ENCODE measurements at places on chromosomes 11 and 22.

DNA sequence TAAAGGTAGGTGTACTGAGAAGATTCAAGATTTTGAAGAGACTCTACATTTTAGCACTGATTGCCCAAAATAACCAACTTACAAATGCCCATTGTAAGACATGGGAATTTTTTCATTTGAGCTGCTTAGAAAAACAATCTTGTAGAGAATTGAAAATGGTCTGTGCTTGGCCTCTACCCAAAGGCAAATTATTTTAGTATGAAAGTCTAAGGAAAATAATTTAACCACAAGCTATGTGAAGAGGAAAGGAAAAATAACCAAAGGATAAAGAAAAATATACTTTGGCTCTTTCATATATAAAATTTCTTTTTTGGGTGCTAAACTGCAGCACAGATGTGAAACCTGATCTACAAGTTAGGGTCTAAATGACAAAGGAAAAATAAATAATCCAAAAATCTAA is 54.9 kb downstream of the ME3 start:
- DNase-seq, result peak; percentile 23

GRCh38 chr11:81907996-81908395 is 825.7 kb downstream of the FAM181B start:
- no peak for DNase-seq

DNA sequence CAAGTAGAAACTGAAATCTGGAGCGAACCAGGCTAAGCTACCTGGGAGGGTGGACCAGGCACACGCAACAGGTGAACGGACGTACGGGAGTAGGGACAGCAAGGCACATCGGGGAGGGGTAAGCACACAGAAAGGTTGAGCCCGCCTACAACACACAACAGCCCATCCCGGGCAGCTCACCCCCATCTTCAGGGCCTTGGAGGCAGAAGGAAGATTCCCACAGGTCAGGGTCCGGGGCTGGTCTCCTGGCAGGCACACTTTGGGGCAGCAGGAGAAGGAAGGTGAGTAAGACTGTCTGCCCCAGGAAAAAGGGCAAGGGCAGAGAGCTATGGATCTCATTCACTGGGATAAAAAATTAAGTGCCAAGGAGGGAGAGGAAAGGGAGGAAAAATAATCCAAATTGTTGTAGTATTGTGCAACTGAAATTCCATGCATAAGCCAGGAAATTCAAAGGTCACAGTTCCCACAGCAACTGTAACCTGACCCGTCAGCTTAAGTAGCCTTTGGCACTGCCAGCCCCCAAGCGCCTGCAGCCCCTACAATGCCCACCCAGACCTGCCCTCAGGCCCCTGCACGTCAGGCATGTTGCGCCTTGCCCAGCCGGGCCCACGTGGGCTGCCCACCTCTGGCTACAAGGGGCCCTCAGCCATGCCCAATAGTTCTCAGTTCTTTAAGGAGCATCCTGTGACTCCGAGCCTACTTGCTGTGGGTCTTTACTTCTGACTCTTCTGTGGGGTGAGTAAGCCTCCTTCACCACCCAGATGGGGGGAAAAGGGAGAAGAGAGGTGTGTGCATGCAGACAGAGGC is 51.8 kb downstream of the MICAL3 start:
- DNase-seq, result peak; percentile 44

DNA sequence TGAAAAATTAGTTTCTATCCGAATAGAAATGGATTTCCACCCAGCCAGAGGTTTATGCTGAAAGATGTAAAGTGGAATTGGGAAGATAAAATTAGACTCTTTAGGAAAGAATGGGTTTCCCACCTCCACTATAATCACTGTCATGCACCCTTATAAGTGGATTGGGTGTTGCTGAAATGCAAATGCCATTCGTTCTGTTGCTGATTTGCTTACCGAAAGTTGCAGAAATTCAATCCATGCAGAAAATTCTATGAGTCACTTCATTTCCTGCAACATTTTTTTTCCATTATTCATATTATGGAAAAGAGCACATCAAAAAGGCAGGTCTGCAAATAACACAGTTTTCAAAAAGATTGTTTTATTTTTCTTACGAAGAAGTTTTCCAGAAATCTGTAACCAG is 65.6 kb downstream of the LDLRAD3 start:
- peak; percentile 54 for DNase-seq

- DNase-seq, result no peak
Measured at GRCh38 chr11:36069576-36070212, 125.8 kb downstream of the LDLRAD3 start.

- DNase-seq, result no peak
Measured at GRCh38 chr11:12853325-12853651, 155.8 kb upstream of the RASSF10 start.
